ENCODE measurements at places on chromosomes 4 and X. TPM values are rescaled to one million over a fixed set of nuclear protein-coding genes. Genes with fewer than 3 reads are reported as not detected.

The SLC2A9 gene
- polyA plus RNA-seq, result not detected

The MTCP1 gene
- polyA plus RNA-seq, result 14.8 TPM

The ARX gene
- 0.66 TPM for polyA plus RNA-seq

The PCDH11X gene
- 2.3 TPM for polyA plus RNA-seq

The VCX gene
- polyA plus RNA-seq, result not detected

The SLC4A4 gene
- polyA plus RNA-seq, result 41.8 TPM

The C4orf50 gene
- polyA plus RNA-seq, result 0.83 TPM

The GPRIN3 gene
- 0.83 TPM for polyA plus RNA-seq

The CHRNA9 gene
- polyA plus RNA-seq, result not detected

The ACE2 gene
- 0.98 TPM for polyA plus RNA-seq

The LIMCH1 gene
- polyA plus RNA-seq, result 86.4 TPM

The ETDA gene
- polyA plus RNA-seq, result not detected

The SORCS2 gene
- polyA plus RNA-seq, result 5.2 TPM

The BST1 gene
- not detected for polyA plus RNA-seq

The ARSJ gene
- 0.85 TPM for polyA plus RNA-seq

The MAGIX gene
- polyA plus RNA-seq, result not detected

The IL2 gene
- polyA plus RNA-seq, result not detected

The SOX3 gene
- not detected for polyA plus RNA-seq

The LRBA gene
- polyA plus RNA-seq, result 11.2 TPM

The MAGEA2 gene
- polyA plus RNA-seq, result not detected

The ADRA2C gene
- not detected for polyA plus RNA-seq

The MAGED4 gene
- polyA plus RNA-seq, result 0.55 TPM

The FAM47A gene
- polyA plus RNA-seq, result not detected

The MMRN1 gene
- not detected for polyA plus RNA-seq

The CRMP1 gene
- polyA plus RNA-seq, result 165 TPM

The HSFX1 gene
- polyA plus RNA-seq, result not detected

The DRD5 gene
- polyA plus RNA-seq, result not detected

The ZNF711 gene
- polyA plus RNA-seq, result 24.8 TPM

The MAGEE2 gene
- not detected for polyA plus RNA-seq

The COL4A5 gene
- polyA plus RNA-seq, result 0.77 TPM

The VCX2 gene
- polyA plus RNA-seq, result not detected

The AFF2 gene
- polyA plus RNA-seq, result 6.3 TPM
